ENCODE measurements at places on chromosomes 6 and 20.
A peak's percentile ranks its signal among the peaks of the same experiment; 100 is the strongest.

DNA sequence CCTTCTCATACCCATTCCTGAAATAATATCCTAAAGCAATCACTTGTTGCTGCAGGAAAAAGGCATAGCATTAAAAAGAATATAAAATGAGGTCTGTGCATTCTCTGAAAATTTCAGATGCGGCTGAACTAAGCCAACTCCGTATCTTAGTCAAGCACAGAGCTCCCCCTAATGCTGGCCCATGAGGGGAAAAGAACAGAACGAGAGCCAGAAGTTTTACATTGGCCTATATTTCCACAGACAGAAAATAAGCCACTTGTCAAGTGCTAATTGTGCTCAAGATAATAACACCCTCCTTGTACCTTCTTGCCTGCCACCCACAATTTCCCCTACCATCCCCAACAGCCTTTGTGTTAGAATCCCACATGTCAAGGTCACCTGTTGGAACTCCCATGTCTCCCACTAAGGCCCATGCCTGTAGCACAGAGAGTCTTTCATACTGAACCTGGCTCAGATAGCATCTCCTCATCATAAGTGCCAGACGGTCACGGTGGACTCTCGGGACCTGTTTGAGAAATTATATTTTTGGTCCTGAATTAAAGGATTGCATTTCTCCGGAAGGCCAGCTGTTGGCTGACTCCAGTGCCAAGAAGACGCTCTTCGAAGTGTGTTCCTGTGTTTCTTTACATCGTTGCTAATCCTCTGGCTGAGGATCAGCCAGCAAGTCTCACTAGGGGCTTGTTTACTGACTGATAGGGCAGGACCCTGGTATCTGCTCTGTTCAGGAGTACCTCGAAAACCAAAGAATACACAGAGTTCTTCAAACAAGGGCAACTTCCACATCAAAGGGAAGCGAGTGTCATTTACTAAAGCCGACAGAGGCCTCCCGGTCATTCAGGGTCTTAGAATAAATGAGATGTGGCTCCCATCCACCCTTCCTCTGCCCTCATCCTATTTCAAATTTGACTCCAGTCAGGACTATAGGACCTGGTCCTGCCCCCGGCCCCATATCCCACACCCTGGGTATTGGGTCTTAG lies 183.4 kb upstream of the FBXL4 start:
- DNase-seq, result no peak

DNA sequence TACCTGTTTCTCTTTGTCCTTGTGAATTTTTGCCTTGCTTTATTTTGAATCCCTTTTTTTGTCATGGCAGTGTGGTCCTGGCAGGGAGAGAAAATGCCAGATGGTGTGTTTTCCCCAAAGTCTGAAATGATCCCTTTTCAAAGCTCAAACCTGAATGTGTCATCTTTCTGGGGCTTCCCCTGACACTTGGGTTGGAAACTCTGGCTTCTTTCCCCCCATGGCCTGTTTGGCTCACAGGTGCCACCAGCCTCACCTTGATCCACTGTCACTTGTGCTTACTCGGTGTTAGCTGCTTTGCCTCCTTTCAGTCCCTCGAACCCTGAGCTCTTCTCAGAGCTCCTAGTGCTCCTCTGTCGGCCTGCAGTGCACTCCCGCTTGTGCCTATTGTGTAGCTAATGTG lies 22.3 kb downstream of the MYBL2 start:
- DNase-seq, result no peak

GRCh38 chr6:79072640-79073181 lies 5.3 kb downstream of the PHIP start:
- DNase-seq, result no peak

GRCh38 chr6:47180633-47181032 lies 129.1 kb downstream of the TNFRSF21 start:
- DNase-seq, result no peak

- DNase-seq, result no peak
These were observed 593.3 kb upstream of the HS3ST5 start for GRCh38 chr6:114936080-114936479.

- DNase-seq, result peak; percentile 91
These were observed 33.9 kb upstream of the STXBP5 start for GRCh38 chr6:147170269-147170668.

DNA sequence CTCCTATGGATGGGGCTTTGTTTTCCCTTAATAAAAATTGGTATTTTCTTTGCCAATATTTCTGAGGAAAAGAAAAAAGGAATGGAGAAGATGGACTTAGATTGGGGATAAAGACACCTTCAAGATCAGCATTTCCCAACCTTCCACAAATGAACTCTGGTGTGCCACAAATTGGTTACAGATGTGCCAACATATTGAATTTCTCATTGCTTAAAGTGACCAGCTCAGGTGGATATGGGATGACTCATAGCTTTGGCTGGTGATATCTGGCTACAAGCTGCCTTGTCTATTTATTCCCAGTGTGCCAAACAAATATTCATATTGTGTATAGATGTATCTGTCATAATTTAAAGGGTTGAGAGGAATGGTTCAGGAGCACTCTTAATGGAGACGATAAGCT lies 32.5 kb downstream of the THEMIS start:
- no peak for DNase-seq

GRCh38 chr6:161417717-161418462 lies 144.0 kb upstream of the AGPAT4 start:
- DNase-seq, result no peak

DNA sequence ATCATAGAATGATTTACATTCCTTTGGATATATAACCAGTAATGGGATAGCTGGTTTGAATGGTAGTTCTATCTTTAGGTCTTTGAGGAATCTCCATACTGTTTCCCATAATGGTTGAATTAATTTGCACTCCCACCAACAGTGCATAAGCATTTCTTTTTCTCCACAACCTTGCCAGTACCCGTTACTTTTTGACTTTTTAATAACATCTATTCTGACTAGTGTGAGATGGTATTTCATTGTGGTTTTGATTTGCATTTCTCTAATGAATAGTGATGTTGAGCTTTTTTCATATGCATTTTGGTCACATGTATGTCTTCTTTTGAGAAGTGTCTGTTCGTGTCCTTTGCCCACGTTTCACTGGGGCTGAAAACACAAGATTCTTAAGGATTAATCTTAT lies 107.3 kb downstream of the TINAG start:
- no peak for DNase-seq

DNA sequence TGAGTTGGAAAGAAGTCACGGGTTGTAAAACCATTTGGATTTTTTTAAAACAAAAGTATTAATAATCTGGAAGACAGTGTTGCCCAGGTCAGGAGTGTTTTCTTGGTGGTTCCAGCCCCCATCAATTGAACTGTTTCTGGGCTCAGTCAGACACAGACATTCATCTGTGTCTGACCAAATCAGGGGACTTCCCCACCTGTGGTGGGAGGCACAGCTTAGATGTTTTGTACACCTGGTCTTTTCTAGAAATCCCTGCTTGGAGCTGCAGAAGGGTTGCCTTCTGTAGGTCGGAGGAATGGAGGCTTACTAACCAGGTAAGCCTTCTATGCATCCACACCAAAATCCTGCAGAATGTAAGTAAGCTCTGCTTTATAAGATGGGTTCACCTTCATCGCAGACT lies 63.6 kb downstream of the CDS2 start:
- no peak for DNase-seq

DNA sequence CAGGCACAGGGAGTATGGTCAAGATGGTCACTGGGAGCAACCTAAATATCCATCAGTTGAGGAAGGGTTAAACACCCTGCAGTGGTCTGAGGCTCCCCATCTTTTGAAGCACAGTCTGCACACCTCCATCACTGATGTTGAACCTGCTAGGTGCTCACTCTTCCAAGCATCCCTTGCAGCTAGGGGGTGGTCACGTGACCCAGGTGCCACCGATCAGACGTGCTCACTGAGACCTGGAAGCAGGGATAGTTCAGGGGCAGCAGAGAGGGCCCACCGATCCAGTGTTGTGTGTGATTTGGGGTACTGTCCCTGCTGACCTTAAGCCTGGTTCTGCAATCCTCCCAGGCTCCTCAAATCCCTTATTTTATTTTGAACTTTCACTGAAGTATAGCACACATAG lies 134.6 kb downstream of the CEBPB start:
- no peak for DNase-seq

DNA sequence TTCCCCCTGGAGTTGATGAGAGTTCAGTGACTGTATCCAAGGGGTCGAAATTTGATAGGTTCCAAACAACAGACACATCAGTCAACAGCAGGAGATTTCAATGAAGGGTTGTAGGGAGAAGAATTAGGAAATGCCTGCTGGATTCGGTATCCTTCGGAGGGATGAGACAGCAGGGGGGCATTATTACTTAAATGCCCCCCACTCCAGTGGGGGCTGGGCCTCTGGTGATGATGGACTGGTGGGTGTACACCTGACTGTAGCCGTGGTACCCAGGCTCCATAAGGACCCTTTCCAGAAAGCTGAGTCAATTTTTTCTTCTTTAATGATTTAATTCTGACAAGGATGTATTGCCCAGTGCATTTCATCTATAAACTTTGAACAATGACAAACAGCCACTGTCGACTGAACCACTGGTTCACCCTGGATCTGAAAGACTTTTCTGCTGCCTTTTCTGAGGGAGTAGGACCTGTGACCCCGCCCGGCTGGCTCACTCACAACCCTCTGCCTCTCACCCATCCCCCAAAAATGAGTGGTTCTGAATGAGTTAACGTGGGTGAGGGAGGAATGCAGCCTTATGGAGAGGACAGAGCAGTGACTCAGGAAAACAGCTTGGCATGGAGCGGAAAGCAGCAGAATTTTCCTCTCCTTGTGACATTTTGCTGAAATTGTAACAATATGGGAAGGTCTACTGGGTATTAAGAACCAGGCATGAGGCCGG lies 41.0 kb downstream of the ZMYND8 start:
- DNase-seq, result peak; percentile 70

GRCh38 chr6:7617801-7618764 lies 28.1 kb downstream of the SNRNP48 start:
- DNase-seq, result peak; percentile 73

GRCh38 chr20:956330-956951 lies 40.3 kb upstream of the ANGPT4 start:
- no peak for DNase-seq

- no peak for DNase-seq
These were observed 215.7 kb upstream of the CST7 start for GRCh38 chr20:24733416-24733815.

DNA sequence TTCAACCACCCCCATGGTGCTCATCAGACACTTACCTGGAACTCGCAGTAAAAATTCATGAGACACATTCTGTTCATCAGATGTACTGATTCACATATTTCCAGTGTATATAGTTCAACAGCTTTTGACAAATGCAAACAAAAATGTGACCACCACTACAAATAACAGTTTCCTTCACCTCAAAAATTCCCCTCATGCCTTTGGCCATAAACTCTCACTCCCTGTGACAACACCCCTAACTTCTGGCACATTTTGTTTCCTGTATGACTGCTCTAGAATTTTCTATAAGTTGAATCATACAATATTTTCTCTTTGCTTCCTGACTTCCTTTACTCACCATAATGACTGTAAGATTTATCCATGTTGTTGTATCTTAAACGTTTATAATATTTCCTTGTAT lies 63.7 kb downstream of the C6orf118 start:
- DNase-seq, result no peak

DNA sequence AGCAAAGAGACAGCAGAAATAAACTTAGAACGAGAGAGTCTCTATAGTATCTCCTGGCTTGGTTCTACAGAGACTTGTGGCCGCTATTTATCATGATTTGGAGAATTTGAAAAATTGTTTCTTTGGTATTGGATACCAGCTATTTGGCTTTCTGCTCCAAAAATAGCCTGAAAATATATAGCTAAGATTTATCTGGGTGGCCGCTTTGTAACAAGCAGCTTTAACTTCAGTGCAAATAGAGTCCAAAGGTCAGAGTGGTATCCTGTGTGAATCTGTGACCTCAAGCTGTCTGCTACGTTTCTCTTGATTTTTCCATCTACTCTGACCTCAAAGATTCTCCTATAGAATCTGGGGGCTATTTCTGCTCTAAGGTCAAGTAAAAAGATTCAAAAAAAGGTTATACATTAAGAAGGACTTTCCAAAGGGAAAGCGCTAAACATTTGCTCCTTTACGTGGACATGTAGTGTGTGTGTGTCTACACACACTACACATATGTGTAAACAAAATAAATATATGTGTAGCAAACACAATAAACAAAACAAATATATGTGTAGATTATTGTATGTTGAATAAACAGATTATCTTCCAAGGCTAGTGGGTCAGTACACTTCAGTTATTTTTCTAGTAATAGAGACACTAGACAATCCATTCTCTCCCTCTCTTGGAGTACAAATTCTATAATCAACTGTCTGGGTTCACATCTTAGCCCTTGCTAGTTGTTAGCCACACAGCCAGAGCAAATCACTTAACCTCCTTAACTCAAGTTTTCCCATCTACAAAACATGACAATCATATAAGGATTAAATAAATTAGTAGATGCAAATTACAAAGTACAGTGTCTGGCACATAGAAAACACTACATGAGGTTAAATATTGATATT lies 40.8 kb downstream of the CHD6 start:
- DNase-seq, result no peak

GRCh38 chr20:57713505-57713903 lies 3.7 kb upstream of the PMEPA1 start:
- no peak for DNase-seq

DNA sequence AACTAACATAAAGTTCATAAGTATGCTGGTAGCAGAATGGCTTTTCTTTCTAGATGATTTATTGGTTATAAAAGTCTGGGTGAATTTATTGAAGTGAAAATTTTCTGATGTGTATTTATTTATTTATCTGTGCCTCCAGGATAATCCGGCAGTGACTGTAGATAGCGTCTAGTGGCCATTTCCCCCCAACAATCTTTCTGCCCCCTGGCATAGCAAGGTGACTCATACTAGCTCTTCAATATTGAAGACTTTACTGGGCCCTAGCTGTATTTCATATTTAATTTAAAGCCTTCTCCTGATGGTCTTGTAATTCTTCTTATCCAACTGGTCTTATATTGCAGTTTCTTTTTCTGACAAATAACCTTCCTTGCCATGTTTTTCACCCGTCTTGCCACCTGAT lies 154.1 kb upstream of the SGK1 start:
- no peak for DNase-seq

DNA sequence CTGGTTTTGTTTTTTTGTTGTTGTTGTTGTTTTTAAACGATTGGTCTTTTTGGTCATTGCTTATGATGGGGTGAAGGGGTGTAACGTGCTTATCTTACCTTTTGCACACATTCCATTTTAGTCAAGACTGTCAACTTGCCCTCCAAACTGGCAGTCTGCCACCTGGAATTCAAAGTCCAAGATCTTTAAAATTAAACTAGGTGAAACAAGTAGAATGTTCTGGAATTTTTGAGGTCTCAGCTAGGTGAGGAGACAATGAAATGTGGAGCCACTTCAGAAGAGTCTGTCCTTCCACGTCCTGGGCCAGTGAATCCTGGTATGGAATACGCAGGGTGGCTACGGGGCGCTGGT lies 344.6 kb downstream of the ZFAND3 start:
- no peak for DNase-seq

- no peak for DNase-seq
These were observed 256.7 kb downstream of the ZNF217 start for GRCh38 chr20:53336892-53337291.
